ENCODE measurements at places on chromosomes 16 and 17. TPM values are rescaled to one million over a fixed set of nuclear protein-coding genes. Genes with fewer than 3 reads are reported as not detected.

C16orf86 gene
- 0.96 TPM for total RNA-seq

TGFB1I1 gene
- 13.1 TPM for total RNA-seq

KIF18B gene
- total RNA-seq, result 36.3 TPM

MFAP4 gene
- 82.5 TPM for total RNA-seq

KIF2B gene
- not detected for total RNA-seq

ABCC6 gene
- total RNA-seq, result 1.7 TPM

PIRT gene
- total RNA-seq, result not detected

CACNG1 gene
- total RNA-seq, result not detected

CHRNE gene
- 0.20 TPM for total RNA-seq

KIF1C gene
- 32.7 TPM for total RNA-seq

CMTM2 gene
- 5.4 TPM for total RNA-seq

CHST4 gene
- total RNA-seq, result 0.61 TPM

All from SJCRH30 (cell line).